ENCODE measurements at places on chromosomes 13 and 19. TPM values are rescaled to one million over a fixed set of nuclear protein-coding genes. Genes with fewer than 3 reads are reported as not detected.

DNA sequence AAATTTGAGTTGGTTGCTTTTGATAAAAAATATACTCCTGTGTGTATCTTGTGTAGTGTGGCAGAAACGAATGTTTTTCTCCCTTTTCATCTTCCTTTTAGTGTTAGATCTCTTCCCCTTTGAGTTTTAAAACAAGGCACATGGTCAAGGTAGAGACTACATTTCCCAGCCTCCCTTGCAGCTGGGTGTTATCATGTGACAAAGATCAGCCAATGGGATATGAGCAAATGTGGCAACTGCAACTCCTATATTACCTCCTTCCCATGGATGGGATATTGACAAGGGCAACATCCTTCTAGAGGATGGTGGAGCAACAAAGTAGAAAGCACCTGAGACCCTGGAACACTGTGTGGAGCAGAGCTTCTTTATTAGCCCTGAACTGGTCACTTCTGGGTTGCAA, 42.4 kb downstream of the ADGRE3 start:
- DNase-seq, result peak; percentile 27
- H3K27ac ChIP-seq, result no peak overlapping the region
- H3K27me3 ChIP-seq, result no peaks in the 10 kb centered on the region
- H3K4me3 ChIP-seq, result no peak overlapping the region

DNA sequence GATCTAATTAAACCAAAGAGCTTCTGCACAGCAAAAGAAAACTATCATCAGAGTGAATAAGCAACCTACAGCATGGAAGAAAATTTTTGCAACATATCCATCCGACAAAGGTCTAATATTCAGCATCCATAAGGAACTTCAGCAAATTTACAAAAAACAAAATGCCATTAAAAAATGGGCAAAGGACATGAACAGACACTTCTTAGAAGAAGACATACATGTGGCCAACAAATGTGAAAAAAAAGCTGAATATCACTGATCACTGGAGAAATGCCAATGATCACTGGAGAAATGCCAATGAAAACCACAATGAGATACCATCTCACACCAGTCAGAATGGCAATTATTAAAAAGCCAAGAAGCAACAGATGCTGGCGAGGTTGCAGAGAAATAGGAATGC, 32.5 kb downstream of the ZNF582 start:
- H3K27me3 ChIP-seq, result no peaks in the 10 kb centered on the region
- H3K27ac ChIP-seq, result no peak overlapping the region
- no peak for DNase-seq
- H3K36me3 ChIP-seq, result no peaks in the 10 kb centered on the region
- no peaks in the 10 kb centered on the region for H3K4me1 ChIP-seq

DNA sequence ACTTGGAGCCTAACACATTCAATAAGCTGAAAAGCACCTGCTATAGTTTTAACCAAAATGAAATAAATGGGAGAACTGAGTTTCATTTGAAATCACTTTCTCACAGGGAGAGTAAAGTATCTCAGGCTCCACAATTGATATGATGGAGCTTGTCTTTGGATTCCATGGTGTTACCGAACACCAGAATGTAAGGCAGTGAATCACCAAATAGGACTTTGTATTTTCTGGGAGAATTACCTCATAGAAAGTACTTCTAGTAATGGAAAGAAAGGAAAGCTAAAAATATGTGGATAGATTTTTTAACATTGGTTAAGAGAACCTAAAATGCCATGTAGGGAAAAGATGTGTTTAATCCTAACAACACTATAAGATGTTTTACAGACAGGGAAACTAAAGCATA, 123.6 kb downstream of the NALCN start:
- H3K27ac ChIP-seq, result no peak overlapping the region
- no peaks in the 10 kb centered on the region for H3K36me3 ChIP-seq
- H3K27me3 ChIP-seq, result no peaks in the 10 kb centered on the region
- no peak for DNase-seq
- no peaks in the 10 kb centered on the region for H3K4me1 ChIP-seq

- H3K36me3 ChIP-seq, result no peaks in the 10 kb centered on the region
- no peak overlapping the region for H3K4me3 ChIP-seq
- no peak overlapping the region for H3K27ac ChIP-seq
- H3K4me1 ChIP-seq, result no peaks in the 10 kb centered on the region
- no peak for DNase-seq
Measured at GRCh38 chr19:28049875-28050274, 1163.1 kb downstream of the UQCRFS1 start.

SH2D3A gene
- not detected for total RNA-seq

- H3K36me3 ChIP-seq, result peaks cover 71% of the 10 kb centered on the region
- H3K4me1 ChIP-seq, result no peaks in the 10 kb centered on the region
- no peak overlapping the region for H3K27ac ChIP-seq
- DNase-seq, result no peak
- H3K4me3 ChIP-seq, result no peak overlapping the region
- H3K27me3 ChIP-seq, result no peaks in the 10 kb centered on the region
Measured at GRCh38 chr19:52322429-52322828, 13.6 kb upstream of the ZNF610 start.

GRCh38 chr19:10603084-10603872, 16.2 kb upstream of the AP1M2 start:
- no peaks in the 10 kb centered on the region for H3K27me3 ChIP-seq
- H3K36me3 ChIP-seq, result no peaks in the 10 kb centered on the region
- peak overlapping the region; percentile 99 for H3K4me3 ChIP-seq
- H3K4me1 ChIP-seq, result peaks cover 9% of the 10 kb centered on the region

GRCh38 chr19:5326986-5327623, 13.5 kb downstream of the PTPRS start:
- H3K36me3 ChIP-seq, result no peaks in the 10 kb centered on the region
- no peaks in the 10 kb centered on the region for H3K4me1 ChIP-seq
- H3K4me3 ChIP-seq, result no peak overlapping the region
- H3K27me3 ChIP-seq, result no peaks in the 10 kb centered on the region
- DNase-seq, result no peak
- no peak overlapping the region for H3K27ac ChIP-seq

- H3K4me3 ChIP-seq, result no peak overlapping the region
- no peaks in the 10 kb centered on the region for H3K4me1 ChIP-seq
- H3K27ac ChIP-seq, result no peak overlapping the region
- DNase-seq, result peak; percentile 81
Measured at GRCh38 chr19:44800461-44800860, 8.4 kb upstream of the BCAM start.

DNA sequence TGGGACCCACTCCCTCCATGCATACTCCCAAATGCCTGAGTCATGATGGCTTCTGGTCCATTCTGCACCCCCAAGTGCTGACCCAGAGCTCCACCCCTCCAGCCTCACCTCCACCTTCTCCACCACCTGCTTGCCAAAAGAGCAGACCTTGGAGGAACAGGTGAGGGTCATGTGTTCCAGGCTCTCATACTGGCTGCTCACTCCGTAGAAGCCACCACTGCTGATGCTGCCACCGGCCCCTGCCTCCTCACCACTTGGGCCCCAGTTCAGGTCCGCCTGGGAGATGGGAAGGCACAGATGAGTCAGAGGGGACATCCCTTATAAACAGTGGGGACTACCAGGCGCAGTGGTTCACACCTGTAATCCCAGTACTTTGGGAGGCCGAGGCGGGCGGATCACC, 7.9 kb downstream of the CD37 start:
- H3K4me1 ChIP-seq, result no peaks in the 10 kb centered on the region
- H3K36me3 ChIP-seq, result peaks cover 73% of the 10 kb centered on the region
- no peak overlapping the region for H3K27ac ChIP-seq
- no peak overlapping the region for H3K4me3 ChIP-seq

All from SJCRH30 (cell line).